CD8-positive, alpha-beta memory T cell (primary cell): ENCODE measurements at places on chromosomes 13 and 19.

- no peak for DNase-seq
Observed at GRCh38 chr13:83007226-83007625, 875.0 kb downstream of the SLITRK1 start.

DNA sequence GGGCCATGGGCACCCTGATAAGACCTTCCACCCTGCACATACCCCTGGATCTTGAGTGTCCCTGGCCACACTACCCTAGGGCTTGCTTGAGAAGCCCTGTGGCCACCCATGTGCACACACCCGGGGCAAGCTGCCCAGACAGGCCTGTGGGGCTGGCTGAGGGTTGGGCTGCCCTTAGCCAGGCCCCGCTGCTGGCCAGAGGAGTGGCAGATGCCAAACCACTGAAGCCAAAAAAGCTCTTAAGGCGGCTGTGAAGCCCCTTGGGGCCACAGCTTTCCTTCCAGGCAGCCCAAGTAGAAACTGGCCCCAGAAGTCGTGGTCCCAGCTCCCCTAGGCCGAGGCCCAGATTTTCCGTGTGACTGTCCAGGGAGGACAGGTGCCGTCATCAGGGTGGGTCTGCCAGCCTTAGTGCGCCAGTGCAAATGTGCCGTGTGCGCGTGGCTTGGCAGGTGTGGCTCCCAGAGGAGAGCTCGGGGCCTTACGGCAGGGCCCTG is 14.8 kb downstream of the CEBPG start:
- DNase-seq: no peak

DNA sequence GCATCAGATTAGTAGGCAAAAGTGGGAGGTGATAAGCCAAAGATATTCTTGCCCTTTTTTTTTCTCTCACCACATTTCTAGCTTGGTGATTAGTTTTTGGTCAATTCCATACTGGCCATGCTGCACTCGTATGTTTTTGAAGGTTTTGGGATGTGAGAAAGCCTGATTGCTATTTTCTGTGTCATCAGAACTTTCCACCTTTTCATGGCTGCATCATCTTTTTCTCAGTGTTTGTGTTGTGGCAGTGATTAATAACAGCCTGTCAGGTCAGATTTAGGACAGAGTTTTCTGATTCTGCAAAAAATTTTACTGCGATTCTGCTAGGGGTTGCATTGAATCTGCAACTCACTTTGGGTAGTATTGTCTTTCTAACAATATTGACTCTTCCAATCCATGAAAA is 32.9 kb downstream of the PSG1 start:
- no peak for DNase-seq

- no peak for DNase-seq
Observed at GRCh38 chr13:100789968-100790367, 115.4 kb upstream of the TMTC4 start.

GRCh38 chr13:48569104-48569666 is 36.3 kb upstream of the RCBTB2 start:
- no peak for DNase-seq

DNA sequence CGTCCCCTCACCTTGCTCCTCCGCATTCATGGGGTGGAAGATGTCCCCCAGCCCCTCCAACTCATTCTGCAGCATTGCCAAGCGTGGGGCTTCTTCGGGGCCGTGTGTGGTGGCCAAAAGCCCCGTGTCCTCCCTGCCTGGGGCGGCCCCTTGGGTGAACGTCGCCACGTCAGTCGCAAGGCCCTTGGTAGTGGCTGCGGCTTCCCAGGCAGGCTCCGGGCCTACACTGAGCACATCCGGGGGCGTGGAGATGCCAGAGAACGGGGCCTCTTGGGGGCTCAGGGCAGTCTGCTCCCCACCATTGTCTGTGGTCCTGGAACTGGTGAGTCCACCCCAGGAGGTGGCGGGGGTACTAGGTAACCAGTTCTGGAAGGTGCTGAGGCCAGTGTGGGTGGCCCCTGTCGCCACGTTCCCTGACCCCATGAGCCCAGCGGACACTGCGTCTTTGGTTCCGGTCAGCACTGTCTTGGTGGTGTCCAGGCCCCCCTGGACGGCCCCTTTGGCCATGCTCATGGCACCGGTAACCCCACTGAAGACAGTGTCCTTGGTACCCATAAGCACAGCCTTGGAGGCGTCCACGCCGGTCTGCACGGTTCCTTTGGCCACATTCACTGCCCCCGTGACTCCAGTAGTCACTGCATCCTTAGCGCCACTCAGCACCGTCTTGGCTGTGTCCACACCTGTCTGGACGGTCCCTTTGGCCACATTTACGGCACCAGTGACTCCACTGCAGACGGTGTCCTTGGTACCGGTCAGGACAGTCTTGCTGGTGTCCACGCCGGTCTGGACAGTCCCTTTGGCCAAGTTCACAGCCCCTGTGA is 7.6 kb downstream of the PLIN4 start:
- DNase-seq: no peak

DNA sequence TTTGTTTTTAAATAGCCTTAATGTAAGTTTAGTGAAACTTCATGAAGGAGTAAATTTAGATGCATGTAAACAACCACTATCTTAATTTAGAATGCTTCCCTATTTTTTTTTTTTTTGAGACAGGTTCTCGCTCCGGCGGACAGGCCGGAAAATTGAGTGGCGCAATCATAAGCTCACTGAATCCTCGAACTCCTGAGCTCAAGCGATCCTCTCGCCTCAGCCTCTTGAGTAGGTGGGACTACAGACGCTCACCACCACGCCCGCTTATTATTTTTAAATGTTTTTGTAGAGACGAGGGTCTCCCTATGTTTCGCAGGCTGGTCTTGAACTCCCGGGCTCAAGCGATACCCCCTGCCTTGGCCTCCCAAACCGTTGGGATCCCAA is 1.6 kb downstream of the TEX30 start:
- no peak for DNase-seq

DNA sequence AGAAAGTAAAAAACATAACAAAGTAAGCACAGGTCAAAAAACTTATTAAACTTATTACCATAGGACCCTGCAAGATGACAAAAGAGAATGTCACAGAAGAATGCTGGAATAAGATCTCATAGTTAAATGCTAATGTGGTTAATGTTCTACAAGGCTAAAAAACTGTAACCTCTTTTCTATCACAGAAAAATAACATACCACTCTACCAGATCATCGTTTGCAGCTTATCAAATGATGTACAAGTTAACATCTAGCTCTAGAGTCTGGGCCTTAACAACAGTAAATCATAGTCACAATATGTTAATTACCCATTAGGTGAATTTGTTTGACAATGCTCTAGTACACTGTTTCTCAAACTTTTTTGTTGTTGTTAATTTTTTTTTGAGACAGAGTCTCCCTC is 53.0 kb downstream of the NUFIP1 start:
- DNase-seq: no peak

GRCh38 chr13:85717921-85718320 is 81.3 kb downstream of the SLITRK6 start:
- DNase-seq: no peak

- no peak for DNase-seq
Observed at GRCh38 chr19:41787055-41787454, 9.3 kb upstream of the CEACAM3 start.

- no peak for DNase-seq
Observed at GRCh38 chr13:27261396-27261795, 9.2 kb upstream of the RASL11A start.

GRCh38 chr13:39506559-39507390 is 96.2 kb downstream of the LHFPL6 start:
- DNase-seq: no peak

GRCh38 chr13:104382951-104383350 is 1316.7 kb upstream of the SLC10A2 start:
- DNase-seq: no peak

DNA sequence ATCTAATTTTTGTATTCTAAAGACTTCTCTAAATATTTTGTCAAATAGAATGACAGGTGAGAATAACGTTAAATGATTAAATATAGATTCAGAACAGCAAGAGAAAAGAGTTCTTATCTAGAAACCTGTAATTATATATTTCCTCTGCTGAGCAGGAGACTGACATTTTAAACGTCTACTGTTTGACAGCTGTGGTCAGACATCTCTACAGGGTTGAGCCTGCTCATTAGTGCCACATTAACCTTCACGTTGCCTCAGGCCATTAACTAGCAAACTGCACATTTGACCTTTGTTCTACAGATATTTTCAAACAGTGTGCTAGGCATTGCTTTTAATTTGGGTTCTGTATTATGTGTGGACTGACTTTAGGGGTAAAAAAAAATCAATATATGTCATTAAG is 347.5 kb downstream of the GPC5 start:
- no peak for DNase-seq

DNA sequence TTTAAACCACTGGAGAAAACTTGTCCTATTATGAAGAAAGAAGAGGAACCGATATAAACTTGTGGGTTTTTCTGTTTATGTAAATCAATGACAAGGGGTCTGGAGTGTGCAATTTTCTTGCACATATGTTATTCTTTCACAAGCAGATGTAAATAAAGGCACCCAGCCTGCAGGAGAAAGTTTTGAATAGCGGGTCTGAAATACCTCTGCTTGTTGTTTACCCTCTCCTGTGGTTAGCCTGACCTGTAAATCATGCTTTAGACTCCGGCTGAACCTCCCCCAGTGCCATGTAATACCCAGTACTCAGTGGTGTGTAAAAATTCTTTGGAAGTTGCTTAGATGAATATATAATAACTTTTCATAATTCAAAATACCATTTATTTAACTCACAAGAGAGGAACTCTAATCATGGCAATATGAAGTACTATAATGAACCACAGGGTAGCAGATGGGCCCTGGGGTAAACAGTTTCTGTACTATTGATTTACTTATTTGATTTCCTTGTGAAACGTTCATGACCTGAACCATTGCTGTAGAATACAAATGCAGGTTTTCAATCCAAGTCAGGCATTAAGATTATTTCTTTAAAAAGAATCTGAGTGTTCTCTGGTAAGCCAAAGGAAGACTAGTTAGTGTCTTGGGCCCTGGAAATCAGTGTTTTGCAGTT is 245.1 kb downstream of the LMO7 start:
- DNase-seq: no peak
